ENCODE measurements at places on chromosomes 12 and 14.

GRCh38 chr14:45650754-45651153 lies 397.8 kb upstream of the MIS18BP1 start:
- DNase-seq = no peak

GRCh38 chr12:117045160-117046010 lies 53.8 kb downstream of the TESC start:
- no peak for DNase-seq

DNA sequence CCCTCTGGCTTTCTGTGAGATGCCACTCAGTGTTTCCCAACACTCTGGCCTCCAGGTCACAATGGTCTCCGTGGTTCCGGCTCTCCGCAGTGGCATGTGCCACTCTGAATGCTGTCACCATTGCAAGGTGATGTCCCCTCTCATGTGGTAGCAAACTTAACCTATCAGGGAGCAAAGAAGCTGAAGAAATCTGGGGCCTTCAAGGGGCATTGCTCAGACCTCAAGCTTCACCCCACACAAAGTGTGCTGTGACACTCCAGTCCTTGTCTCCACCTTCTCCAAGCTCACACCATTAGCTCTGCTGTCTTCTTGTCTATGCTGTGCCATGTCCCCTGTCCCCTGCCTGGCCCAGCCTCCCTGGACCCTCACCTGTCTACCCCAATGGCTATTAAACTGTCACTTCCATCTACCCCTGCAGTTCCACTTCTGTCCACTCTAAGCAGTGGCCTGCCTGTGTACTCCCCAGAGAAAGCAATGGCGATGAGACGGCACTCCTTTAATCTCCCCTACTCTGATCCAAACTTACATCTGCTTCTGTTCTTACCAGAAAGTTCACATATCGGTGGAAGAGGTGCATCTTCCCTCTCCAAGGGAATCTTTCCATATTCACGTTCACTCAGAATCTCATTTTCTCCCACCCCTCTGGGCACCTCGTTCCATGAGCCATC lies 93.7 kb downstream of the DHRS2 start:
- no peak for DNase-seq

DNA sequence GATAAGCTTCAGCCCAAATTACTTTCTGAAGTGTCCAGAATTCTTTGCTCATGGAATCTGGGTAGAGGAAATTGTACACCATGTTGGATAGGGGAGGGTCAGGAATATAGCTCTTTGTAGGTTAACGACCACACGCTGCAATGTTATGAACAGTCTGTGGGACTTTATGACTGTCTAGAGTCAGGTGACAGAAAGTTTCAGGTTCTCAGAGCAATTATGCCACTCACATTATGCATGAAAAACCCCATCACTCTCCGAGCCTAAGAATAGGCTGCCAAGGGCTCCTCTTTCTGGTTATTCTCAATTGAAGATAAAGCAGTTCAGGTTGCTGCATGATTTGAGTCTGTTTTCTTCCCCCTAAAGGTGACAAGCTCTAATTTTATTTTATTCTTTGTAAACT lies 430.9 kb downstream of the ATP23 start:
- peak; percentile 58 for DNase-seq

GRCh38 chr12:62210422-62210821 lies 49.8 kb upstream of the USP15 start:
- peak; percentile 56 for DNase-seq

DNA sequence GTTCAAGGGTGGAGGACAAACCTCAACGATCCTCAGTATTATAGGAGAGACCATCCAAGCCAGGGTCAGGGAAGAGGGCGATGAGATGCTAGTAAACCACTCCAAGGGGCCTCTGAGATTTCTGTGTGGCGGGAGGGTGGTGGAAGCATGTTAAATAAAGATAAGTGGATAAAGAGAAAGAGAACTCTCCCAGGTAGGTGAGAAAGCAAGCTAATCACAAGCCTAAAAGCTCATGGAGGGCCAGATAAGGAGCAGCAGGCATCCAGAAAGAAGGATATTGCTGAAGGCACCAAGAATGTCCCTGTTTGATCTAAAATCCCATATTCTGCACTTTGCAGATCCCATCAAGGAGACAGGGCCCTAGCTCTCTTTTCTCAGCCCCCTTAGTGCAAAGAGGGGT lies 48.3 kb upstream of the PARP11 start:
- no peak for DNase-seq

GRCh38 chr14:104195361-104195760 lies 57.0 kb downstream of the KIF26A start:
- no peak for DNase-seq

DNA sequence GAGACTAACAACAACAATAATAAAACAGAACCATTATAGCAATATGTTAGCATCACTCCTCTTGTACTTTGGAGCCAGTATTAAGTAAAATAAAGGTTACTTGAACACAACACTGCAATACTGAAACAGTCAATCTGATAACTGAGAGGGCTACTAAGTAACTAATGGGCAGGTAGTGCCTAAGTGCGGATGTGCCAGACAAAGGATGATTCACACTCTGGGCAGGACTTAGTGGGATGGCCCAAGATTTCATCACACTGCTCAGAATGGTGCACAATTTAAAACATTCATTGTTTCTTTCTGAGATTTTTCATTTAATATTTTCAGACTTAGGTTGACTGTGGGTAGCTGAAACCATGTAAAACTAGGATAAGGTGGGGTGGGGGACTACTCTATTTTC lies 131.9 kb upstream of the CAND1 start:
- DNase-seq = no peak

DNA sequence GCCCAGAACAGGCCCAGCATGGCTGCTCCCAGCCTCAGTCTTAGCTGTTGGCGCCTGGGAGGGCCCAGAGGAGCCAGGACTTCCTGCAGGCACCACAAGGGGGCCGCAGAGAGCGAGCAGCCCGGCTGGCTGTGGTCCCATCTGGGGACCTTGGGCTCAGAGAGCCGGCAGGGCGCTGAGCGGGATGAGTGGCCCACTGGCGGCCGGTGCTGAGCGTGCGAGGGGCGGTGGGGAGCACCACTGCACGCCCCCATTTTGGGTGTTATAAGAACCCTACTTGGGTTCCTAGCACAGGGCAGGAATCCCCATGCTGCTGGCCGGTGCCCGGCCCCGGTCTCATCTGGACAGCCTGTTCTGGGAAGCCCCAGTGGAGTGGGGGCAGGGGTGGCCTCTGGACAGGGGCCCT lies 25.9 kb upstream of the CRIP2 start:
- DNase-seq = no peak

GRCh38 chr12:67646775-67647174 lies 1.8 kb upstream of the DYRK2 start:
- DNase-seq = no peak

- no peak for DNase-seq
Measured at GRCh38 chr12:102010265-102010994, 51.4 kb downstream of the WASHC3 start.

All from MM.1S (cell line).